ENCODE measurements at places on chromosomes 11 and 22.

GRCh38 chr11:3853899-3854659 is 1.4 kb upstream of the STIM1 start:
- DNase-seq: no peak

- no peak for DNase-seq
Observed at GRCh38 chr22:19321757-19322156, 30.2 kb upstream of the CLTCL1 start.

DNA sequence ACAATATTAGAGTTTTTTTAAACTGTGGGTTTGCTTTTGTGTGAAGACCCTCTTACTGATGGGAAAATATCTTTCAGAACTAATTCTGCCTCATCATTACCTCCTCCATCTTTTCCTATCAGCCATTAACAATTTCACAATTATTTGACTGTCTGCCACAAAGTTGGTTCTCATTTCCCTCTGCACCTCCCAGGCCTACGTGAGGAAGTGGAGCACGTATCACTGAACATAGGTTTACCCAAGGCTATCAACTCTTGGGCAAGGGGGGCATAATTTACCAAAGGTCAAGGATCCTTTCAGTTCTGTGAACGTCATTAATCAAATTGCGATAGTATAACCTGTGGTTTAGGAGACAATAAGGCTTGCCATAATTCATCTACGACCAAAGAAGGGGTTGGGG is 60.0 kb downstream of the LIF start:
- no peak for DNase-seq

GRCh38 chr11:57155400-57155799 is 26.4 kb upstream of the LRRC55 start:
- DNase-seq: no peak

GRCh38 chr11:108601150-108601549 is 7.6 kb upstream of the EXPH5 start:
- DNase-seq: no peak

DNA sequence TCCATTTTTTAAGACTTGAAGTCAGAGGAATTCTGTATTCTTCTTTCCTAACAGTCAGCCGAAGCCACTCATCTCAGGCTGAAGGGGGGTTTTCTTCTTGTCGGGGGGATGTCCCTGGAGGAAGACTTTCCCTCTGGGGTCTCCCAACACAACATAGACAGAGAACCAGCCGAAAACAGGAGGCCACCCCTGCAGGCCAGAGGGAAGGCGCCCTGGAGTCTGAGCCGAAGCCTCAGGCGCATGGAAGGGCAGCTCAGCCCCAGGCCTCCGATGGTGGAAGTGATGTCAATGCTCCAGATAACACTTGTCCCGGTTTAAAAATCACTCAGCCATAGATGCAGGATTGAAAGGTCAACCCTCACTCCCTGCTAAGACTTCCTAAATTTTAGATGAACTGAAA is 1393.0 kb downstream of the TBC1D22A start:
- no peak for DNase-seq

DNA sequence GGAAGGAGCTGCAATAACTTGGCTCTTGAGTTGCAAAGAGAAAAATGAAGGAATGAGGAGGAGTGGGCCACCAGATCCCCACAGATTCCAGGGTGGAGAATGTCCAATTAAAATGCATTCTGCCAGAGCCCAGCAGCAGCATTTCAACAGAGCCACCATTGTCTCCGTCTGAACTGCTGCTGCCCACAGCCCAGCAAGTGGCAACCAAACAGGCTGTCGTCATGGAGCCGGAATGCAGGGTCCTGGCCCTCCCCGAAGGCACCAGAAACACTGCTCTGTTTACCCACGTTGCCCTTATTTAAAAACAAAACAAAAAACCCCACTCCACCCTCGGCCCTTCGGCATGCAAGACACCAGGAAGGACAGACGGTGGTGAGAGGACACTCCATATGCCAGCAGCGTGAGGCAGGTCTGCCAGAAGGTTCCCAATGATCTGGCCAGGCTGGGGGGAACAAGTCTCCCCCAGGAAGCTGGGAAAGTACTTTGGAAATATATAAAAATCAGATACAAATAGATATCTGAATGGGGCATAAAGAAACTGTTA is 32.5 kb downstream of the PLEKHA7 start:
- no peak for DNase-seq

DNA sequence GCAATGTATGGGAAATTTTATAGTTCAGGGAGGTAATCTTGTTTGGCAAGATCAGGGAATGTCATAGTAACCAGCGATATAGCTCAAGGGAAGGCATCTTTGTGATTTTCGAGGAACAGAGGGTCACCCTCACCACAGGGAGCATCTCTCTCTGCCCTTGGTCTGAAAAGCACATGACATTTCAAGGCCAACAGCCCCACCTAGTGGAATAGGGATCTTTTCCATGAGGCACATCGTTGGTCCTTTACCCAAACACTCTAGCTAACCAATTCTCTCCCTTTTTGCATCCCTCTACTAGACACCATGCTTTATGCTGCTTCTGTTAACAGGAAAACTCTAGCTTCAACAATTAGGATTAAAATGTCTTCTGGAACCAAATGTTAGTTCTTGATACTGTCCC is 179.0 kb downstream of the GRM5 start:
- peak; percentile 5 for DNase-seq

GRCh38 chr11:11973866-11974265 is 34.6 kb downstream of the DKK3 start:
- no peak for DNase-seq

DNA sequence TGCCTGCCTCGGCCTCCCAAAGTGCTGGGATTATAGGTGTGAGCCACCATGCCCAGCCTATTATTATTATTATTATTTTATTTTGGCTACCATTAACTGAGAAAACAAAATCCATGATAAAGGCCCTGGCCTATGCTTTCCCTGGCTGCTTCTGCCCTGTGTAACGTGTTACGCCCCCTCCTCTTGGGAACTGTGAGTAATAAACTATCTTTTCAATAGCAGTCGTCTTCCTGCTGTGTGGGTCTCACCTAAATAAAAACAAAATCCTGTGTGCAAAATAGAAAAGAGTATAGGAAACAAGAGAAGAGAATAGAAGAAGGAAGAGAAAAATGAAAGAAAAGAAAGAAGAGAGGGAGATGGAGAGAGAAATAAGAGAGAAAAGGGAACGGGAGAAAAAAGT is 237.0 kb downstream of the MIAT start:
- DNase-seq: no peak

DNA sequence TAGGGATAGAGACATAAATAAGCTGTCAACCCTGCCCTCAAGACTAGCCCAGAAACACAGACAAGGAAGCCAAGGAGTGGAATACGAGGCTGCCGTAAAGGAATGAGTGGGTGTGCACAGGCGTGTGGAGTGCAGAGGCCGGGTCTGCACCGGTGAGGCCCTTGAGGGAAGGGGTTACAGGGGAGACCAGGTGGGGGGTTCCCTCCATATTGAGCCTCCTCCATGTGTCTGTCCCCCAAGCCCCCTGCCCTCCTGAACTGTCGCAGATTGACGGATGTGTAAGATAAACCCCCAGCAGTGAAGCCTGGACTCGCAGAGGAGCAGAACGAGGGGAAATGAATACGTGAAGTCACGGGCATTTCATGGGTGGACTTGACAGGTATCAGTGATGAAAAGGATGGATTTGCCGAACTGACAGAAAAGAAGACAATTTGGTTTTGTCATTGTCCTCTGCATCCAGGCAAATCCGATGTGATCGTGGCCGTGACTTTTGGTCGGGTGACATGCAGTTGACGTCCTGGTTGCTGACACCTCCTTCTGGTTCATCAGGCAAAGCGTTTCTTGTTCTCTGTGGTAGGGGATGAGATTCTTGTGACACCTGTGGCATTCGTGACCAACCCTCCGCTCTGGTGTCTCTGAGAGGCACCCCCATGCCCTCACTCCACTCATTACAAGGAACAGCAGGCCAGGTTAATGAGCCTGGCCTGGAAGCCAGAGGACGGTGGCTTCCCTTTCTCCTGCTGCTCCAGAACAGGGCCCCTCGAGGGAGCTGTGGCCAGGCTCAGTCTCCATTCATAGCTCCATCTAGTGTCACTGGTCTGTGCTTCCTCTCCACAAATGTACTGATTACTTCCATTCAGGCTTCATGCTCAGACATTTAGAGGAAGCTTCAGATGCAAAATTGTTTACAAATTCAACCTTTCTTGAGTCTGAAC is 223.1 kb upstream of the B3GAT1 start:
- DNase-seq: no peak

DNA sequence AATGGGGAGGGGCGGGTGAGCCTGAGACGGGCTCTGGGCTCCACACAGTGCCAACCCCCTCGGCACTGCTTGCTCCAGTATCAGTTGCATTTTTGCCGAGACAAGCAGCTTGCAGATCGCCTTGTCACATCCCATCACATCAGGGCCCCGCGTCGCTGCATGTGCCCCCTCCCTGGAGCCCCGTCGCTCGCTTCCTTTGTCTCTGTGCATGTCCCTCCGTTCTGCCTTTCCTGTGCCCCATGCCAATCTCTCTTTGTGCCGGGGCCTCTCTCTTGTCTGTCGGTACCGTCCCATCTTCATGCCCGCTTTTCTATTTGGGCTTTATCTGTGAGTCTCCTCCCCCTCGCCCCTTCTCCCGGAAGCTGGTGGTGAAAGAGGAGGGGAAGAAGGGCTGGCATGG is 202.2 kb downstream of the CEP164 start:
- no peak for DNase-seq

- DNase-seq: no peak
Observed at GRCh38 chr11:110379936-110380335, 49.8 kb upstream of the FDX1 start.

- no peak for DNase-seq
Observed at GRCh38 chr11:32705309-32706033, 89.0 kb downstream of the CCDC73 start.

DNA sequence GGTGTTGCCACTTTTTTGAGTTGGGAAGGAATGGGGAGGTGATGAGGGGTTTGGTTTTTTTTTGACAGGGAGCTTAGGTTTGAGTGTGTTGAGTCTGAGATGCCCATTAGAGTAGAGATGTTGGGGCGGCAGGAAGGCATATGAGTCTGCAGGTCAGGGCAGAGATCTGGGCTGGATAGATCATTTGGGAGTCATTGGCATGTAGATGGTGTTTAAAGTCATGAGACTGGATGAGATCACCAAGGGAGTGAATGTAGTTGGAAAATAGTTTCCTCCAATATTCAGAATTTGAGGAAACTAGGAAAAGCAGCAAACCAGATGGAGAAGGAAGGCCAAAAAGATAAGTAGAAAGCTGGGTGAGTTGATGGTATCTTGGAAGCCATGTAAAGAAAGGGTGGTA is 2.1 kb upstream of the ANAPC15 start:
- no peak for DNase-seq

- DNase-seq: no peak
Observed at GRCh38 chr11:127362754-127363308, 362.3 kb upstream of the KIRREL3 start.

DNA sequence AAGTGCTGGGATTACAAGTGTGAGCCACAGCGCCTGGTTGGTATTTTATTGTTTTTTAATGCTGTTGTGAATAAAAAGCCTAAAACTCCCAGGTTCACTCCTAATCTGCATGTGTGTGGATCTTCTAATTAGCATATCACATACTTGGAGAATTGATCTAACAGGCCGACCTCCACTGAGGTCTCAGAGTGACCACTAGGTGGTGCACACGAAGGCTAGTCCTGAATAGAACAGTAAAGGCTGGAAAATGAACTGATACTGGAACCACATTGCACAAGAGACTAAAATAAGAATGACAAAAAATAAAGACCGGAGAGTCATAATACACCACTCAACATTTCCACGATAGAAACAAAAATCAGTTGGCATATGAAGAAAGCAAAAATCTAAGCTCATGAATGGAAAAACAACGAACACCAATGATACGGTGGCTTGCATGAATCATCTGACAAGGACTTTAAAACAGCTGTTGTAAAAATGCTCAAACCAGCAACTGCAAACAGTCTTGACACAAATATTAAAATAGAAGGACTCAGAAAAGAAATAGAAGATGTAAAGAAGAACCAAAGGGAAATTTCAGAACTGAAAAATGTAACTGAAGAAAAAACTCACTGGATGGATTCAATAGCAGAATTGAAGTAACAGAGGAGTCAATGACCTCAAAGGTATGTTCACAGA is 19.2 kb downstream of the PIM3 start:
- no peak for DNase-seq

- no peak for DNase-seq
Observed at GRCh38 chr11:33268945-33269540, 11.9 kb downstream of the HIPK3 start.

DNA sequence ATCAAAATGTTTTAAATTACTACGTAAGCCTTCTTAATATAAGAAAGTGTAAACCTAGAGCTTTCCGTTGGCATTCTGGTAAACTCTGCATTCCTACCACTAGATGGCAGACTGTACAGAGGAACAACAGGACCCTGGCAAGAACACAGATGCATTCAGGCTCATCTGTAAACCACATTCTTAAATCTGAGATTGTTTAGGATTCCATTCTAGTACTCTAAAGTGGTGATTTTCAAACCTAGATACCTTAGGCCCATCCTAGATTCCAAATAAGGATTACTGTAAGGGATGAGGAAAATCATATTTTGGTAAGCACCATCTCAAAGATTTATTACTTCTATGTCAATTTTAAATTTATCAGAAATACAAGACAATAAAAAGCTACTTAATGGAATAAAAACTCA is 26.9 kb downstream of the PICALM start:
- no peak for DNase-seq

- DNase-seq: no peak
Observed at GRCh38 chr11:15726221-15726746, 611.6 kb downstream of the INSC start.

DNA sequence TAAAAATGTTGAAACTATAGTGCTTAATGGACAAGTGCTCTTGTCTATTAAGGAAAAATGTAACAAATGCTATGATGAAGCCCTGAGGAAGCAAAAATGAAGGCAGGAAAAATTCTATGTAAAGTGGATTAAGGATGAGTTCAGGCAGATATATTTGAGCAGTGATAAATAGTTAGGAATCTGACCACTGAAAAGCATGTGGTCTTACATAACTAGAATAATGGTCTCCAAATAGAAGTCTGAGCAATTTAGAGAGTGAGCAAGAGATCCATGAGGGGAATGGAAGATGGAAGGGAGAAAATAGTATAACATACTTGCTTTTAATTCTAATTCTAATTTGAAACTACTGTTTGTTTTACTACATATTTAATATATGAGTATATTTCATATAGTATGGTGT is 510.6 kb upstream of the ARHGAP42 start:
- DNase-seq: no peak

GRCh38 chr22:47192651-47193437 is 430.4 kb downstream of the TBC1D22A start:
- DNase-seq: no peak

DNA sequence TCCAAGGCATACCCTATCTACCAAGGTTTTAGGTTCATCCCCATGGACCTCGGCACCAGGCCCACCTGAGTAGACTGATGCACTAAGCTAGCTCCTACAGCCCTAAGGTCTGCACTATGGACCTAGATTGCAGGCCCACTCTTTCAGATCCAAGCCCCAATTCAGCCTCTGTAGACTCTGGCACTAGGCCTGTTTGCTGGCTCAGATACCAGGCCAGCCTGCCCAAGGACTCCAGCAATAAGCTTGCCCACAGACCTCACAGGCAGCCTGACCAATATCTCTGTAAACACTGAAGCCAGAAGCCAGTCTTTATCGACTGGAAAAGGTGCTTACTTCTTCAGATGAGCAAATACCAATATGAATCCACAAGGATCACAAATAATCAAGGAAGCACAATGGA is 411.3 kb downstream of the INSC start:
- DNase-seq: no peak
